ENCODE measurements at places on chromosomes 12 and 14.
A peak's percentile ranks its signal among the peaks of the same experiment; 100 is the strongest.

DNA sequence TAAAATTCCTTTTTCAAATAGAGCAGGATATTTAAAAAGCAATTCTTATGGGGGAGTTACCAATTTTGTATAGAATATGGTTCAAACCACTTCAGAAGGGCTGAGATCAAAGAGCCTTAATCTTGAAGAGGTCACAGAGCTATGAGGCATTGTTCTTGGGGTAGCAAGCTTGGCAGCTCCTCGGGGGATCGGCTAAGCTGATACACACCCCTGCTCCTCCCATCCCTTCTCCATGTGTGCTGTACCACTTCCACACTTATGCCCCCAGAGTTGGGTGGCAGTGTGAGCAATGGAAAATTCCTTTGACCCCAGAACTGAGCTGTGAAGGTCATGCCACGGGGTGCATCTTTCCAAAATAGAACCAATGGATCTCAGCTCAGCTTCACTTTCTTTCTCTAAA is 15.0 kb upstream of the TMEM30B start:
- DNase-seq: no peak

GRCh38 chr12:52007158-52007921 is 594 bp downstream of the TAMALIN start:
- DNase-seq: no peak

DNA sequence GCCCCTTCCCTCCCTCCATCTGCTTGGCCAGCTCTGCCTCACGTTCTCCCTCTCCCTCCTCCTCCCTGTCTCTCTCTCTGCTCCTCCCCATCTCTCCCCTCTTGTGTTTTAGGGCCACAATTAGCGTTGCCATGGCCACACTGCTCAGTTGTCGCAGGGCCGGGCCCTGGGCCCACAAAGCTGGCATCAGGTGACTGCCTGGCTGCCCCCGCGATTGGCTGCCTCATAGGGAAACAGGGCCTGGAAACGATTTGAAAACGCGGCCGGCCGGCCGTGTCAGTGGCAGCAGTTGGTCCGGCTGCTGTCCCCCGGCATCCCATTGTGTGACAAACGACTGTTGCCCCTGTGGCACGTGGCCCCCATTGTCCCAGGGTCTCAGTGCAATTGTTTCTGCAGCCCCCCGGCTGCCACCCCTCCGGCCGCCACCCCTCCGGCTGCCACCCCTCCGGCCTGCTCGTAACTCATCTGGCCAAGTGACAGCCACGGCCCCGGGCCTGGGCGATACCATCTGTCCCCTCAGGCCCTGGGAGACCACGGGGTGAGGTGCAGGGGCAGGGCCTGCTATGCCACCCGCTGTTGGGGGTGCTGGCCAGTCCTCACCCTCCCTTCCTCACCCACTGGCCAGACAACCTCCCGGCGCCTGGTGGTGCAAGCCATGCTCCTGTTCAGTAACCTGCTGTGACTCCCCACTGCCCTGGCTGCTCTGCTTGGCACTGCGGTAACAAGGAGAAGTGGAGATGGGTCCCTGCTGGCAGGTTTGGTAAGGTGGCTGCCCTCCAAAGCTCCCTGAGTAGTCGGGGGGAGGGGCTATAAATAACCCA is 17.4 kb downstream of the FOXN4 start:
- DNase-seq: peak; percentile 55

GRCh38 chr12:7092229-7092985 is at the start of gene C1R:
TSS of gene C1R (minus strand) at chr12:7092445. CDS start at chr12:7092388, 57 bp downstream.
- DNase-seq: peak; percentile 73

DNA sequence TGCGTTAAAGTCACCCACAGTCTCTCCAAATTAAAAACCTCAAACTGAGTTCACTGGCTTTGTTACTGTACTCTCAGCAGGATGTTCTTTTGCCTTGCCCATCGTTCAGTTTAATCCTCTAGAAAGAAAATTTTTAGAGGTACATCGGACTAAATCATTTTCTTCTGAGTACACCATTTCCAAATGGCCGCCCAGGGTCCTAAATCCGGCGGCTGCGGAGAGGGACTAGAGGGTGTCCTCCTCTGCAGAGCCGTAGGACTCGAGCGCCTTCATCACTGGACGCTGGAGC is 1.4 kb downstream of the LIN7A start:
- no peak for DNase-seq

Data from neural crest cell (in vitro differentiated cells).